IMR-90 (cell line): ENCODE measurements at places on chromosomes 7 and 10. TPM values are rescaled to one million over a fixed set of nuclear protein-coding genes. Genes with fewer than 3 reads are reported as not detected.
A peak's percentile ranks its signal among the peaks of the same experiment; 100 is the strongest.

DNA sequence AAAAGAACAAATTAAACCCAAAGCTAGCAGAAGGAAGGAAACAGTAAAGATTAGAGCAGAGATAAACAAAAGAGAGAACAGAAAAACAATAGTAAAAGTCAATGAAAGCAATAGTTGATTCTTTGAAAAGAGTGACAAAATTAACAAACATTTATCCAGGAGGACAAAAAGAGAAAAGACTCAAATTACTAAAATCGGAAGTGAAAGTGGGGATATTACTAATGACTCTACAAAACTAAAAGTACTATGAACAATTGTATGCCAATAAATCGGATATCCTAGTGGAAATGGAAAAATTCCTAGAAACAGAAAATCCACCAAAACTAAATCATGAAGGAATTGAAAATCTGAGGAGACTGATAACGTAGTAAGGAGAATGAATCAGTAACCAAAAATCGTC is 96.3 kb downstream of the SNX13 start:
- DNase-seq = no peak
- H3K4me1 ChIP-seq = no peaks in the 10 kb centered on the region
- no peaks in the 10 kb centered on the region for H3K27me3 ChIP-seq
- H3K36me3 ChIP-seq = peaks cover 12% of the 10 kb centered on the region
- H3K27ac ChIP-seq = no peak overlapping the region
- no peak overlapping the region for H3K4me3 ChIP-seq

The PIK3CG gene
- under 0.01 TPM in 2 replicates for total RNA-seq

- no peak overlapping the region for H3K4me3 ChIP-seq
- no peaks in the 10 kb centered on the region for H3K4me1 ChIP-seq
- peak; percentile 12 for DNase-seq
- H3K27ac ChIP-seq = no peak overlapping the region
These were observed 53.4 kb upstream of the CYP2C18 start for GRCh38 chr10:94630017-94630688.

The SPDYE2B gene
- total RNA-seq = not detected in 2 replicates

The PTPN20 gene
- total RNA-seq = not detected in 2 replicates

The TUBAL3 gene
- not detected in 2 replicates for total RNA-seq

The GOLGA7B gene
- total RNA-seq = not detected in 2 replicates

DNA sequence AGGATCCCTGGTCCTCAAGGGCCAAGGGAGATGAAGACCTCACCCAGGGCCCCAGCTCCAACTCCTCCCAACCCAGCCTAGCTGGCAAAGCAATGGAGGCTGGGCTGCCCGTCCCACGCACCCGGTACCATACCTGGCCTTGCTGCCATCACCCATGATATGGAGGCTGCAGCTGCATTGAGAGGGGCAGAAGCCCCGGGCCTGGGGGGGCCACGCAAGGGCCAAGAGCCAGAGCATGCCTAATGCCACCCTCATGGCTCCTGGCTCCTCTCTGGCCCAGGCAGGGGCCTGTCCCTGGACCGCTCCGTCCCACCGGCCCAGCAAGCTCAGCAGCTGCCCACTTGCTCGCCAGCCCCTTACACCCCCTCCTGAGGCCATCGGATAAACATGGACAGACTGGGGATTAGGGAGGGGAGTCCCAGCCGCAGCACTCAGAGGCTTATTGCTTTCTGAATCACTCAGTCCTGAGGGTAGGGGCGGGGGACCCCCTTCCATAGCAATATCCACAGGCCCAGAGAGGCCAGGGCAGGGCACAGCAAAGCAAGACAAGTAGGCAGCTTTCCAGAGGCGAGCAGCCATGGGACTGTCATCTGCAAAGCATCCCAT is at the start of gene LRIT1:
Gene LRIT1, minus strand, starts transcription at position 362 of the 606 bp plus-strand sequence. Its CDS starts 107 bp downstream, at position 255.
- H3K36me3 ChIP-seq = no peaks in the 10 kb centered on the region
- DNase-seq = no peak
- H3K27ac ChIP-seq = no peak within 1 kb of the TSS
- H3K4me1 ChIP-seq = no peaks in the 10 kb centered on the region
- H3K27me3 ChIP-seq = peaks cover 20% of the 10 kb centered on the region
- H3K4me3 ChIP-seq = no peak within 1 kb of the TSS

The HOXA1 gene
- total RNA-seq = 0.54 and 0.83 TPM in 2 replicates

The CNOT4 gene
- total RNA-seq = 8.1 and 10.0 TPM in 2 replicates

- peak; percentile 90 for DNase-seq
- H3K27ac ChIP-seq = peak overlapping the region; percentile 86
- H3K36me3 ChIP-seq = no peaks in the 10 kb centered on the region; the same call in 1 of the 2 replicates
- H3K4me3 ChIP-seq = peak overlapping the region; percentile 76
- H3K27me3 ChIP-seq = no peaks in the 10 kb centered on the region
- H3K4me1 ChIP-seq = peaks cover 24% of the 10 kb centered on the region
These were observed 1.5 kb downstream of the GSDME start for GRCh38 chr7:24755541-24756407.

- H3K4me1 ChIP-seq = no peaks in the 10 kb centered on the region
- H3K27ac ChIP-seq = no peak overlapping the region
- H3K36me3 ChIP-seq = no peaks in the 10 kb centered on the region
- DNase-seq = no peak
- H3K4me3 ChIP-seq = no peak overlapping the region
These were observed 1.0 kb downstream of the TRPV5 start for GRCh38 chr7:142932386-142933091.

The ADIRF gene
- total RNA-seq = 2.3 and 2.5 TPM in 2 replicates

DNA sequence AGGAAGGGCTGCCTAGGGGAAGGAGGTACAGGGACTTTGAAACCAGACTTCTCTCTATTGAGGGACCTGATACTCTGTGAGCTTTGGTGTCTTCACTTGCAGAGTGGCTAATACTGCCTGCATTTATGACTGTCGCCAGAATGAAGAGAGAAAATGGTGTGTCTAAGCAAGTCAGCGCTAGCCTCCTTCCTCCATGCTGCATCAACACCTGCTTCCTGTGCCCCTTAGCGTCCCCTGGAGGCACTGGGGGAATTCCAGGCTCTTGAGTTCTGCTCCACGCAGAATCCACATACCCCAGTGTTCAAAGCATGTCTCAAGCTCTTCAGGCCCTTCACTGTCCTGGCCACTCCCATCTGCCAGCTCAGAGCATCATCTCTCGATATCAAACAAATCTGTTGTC is 140.5 kb downstream of the PKD1L1 start:
- no peaks in the 10 kb centered on the region; the same call in 1 of the 2 replicates for H3K27me3 ChIP-seq
- DNase-seq = no peak
- no peaks in the 10 kb centered on the region for H3K36me3 ChIP-seq
- peaks cover 9% of the 10 kb centered on the region for H3K4me1 ChIP-seq
- H3K27ac ChIP-seq = no peak overlapping the region

GRCh38 chr7:106218546-106218945 is 66.2 kb downstream of the NAMPT start:
- DNase-seq = peak; percentile 21
- H3K36me3 ChIP-seq = no peaks in the 10 kb centered on the region
- H3K27ac ChIP-seq = no peak overlapping the region

The CAPZA2 gene
- 133 and 229 TPM in 2 replicates for total RNA-seq

DNA sequence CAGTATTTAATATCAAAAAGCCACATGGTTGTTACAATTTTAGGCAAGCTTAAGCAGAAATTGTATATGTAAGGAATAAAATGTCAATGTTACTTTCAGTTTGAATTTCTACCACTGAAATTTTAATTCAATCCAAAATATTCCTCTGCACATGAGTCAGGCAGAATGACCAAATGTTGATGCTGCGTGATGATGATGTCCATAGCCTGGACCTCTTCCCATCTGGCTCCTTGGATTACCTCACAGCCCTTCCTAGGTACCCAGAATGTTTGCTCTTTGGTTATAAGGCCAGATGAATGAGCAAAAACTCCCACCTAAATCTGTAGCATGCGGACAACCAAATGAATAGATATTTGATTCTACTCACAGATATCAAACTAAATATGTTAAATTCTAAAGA is 258.3 kb upstream of the IMMP2L start:
- H3K4me3 ChIP-seq = no peak overlapping the region
- no peaks in the 10 kb centered on the region for H3K4me1 ChIP-seq
- no peaks in the 10 kb centered on the region for H3K27me3 ChIP-seq
- peak; percentile 64 for DNase-seq
- H3K36me3 ChIP-seq = peaks cover 3% of the 10 kb centered on the region; the same call in 1 of the 2 replicates

The WASL gene
- total RNA-seq = 2.3 and 5.3 TPM in 2 replicates
